Posterior cingulate gyrus (tissue), 11 donors: ENCODE measurements at places on chromosomes 2 and 18.

GRCh38 chr2:28047681-28048080 lies 157.2 kb downstream of the BABAM2 start:
- no peak for DNase-seq

DNA sequence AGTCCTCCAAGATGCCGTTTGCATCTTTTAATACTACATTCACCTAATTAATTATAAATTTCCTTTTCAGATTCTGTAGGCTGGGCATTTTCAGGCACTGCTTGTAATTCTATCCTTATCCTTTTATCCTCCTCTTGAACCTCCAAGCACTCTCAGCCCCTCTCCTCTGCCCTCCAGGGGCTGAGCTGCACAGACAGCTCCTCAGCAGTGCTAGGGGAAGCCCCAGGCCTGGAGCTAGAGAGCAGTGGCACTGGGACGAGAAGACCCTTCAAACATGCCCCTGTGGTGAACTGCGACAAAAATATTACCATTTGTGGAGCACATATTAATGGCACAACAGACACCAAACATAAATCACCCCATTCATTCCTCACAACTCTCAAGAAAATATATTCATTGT lies 32.9 kb downstream of the CFAP210 start:
- no peak for DNase-seq

DNA sequence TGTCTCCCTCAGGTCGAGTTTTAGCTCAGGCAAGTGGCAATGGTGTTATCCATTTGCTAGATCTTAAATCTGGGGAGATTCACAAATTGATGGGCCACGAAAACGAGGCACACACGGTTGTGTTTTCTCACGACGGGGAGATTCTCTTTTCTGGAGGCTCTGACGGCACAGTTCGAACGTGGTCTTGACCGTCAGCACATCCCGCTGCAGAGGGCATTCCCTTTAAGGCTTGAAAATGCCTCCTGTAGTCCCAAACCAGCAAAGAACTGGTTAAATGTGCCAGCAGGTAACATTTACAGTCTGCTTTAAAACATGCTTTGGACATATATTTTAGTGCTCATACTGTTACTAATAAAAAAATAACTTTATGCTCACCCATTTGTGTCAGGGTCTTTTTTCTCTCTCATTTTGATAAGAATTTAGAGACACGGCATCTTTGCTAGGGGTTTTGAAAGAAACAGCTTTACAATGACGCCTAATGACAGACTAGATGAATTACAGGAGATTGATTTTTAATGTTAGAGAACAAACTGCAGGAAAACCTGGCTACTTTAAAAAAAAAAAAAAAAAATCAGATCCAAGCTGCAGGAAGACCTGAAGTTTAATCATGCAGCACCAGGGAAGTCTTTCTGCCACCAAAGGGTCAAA lies 602 bp upstream of the VWC2L start:
- no peak for DNase-seq

DNA sequence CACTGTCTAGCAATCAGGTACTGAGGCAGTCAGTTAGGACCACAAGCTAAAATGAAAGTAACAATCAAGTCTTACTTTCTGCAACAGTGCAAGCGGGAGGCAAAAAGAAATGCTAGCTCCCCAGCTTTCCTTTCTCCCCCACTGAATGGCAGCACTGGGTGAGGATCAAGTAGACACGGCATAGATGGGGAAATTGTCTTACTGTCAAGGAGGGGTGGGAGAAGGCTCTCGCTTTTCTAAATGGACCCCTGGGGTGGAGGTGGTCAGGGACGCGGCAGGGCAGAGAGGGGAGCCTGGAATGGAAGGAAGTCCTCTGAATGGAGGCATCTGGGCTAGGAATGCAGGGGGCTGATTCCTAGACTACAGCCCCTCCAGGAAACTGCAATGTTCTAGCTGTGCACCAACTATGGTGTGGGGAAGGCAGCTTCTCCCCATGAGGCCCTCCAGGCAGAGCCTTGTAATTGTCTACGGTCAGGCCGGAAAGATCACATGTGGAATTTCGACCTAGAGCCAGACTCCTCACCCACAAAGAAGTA lies 24.3 kb downstream of the METTL8 start:
- no peak for DNase-seq

DNA sequence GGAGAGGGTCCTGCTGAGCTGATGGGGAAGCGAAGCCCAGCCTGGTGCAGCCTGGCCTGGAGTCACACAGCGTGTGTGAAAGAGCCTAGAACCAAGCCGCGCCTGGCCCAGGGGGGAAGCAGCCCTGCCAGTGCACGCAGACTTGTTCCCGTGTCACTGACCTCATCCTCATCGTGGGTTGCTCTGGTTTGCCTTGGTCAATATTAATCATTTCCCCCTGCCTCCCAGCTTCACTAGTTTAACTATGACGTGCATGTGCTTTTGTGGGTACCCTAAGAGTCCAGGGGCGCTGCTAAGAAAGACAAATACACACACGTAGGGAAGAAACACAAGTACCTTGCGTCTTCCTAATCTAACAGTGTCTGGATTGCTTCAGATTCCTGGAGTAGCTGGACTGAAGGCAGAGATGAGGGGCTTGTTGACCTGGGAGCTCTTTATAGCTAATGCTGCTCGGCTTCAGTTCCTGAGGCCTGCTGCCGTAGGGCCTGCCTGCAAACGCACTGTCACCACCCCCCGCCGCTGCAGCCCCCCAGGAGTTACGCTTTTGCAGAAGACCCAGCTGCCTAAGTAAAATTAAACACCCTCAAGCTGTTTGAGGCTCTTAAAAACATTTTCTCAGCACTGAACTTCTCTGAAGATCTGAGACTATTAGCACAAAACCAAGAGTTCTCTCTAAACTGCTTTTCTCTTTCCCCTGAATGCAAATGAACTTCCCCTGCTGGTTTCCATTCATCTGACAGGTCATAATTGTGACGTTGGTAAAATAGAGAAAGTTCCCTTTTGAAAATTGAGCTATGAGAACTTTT lies 159.2 kb downstream of the FAM210A start:
- DNase-seq = peak; percentile 53

DNA sequence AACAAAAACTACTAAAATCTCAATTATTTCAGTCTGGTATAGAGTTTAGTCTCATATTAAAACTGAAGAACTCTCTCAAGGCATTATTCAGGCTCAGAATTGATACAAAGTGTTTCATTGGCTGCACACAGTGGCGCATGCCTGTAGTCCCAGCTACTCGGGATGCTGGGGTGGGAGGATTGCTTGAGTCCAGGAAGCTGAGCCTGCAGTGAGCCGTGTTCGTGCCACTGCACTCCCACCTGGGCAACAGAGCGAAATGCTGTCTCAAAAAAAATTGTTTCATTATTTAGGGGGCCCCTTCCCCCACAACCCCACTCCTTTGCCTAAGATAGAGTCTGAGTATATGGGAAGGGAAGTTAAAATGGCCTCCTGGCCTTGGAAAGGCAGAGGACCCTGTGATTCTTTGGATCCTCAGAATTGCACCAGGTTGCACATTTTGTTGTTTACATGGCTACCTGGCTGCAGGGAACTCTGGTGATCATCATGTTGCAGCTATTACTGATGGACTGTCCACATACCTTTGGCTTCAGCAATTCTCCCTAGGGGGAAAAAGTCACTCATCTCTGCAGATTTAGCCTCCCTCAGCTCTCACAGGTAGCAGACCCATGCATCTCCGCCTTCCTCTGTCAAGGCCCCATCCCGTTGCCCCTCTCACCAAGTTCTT lies 19.2 kb upstream of the CYRIA start:
- DNase-seq = no peak

DNA sequence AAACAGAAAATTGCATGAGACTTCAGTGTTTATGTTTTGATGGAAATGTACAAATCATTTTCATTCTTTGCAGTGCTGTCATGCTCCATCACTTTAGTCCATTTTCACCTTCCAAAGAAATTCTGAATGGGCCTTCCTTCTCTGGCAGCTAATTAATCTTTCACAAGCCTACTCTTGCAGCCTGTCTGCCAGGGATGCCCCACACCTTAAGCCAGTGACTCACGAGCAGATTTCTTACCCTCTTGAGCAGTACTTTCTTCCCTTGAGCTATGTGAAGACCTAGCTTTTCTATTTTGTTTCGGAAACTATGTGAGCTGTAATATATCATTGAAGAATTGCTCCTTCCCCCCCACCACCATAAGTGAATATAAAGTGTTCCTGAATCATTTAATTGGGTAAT lies 404.3 kb upstream of the VWC2L start:
- no peak for DNase-seq

DNA sequence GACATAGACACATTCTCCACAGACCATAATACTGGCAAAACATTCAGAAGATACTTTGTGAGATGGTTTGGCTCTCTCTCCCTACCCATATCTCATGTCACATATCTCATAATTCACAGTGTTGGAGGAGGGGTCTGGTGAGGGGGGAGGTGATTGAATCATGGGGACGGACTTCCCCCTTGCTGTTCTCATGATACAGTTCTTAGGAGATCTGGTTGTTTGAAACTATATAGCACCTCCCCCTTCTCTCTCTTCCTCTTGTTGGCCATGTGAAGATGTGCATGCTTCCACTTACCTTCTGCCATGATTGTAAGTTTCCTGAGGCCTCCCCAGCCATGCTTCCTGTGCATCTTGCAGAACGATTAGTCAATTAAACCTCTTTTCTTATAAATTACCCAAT lies 61.1 kb downstream of the HK2 start:
- DNase-seq = no peak

DNA sequence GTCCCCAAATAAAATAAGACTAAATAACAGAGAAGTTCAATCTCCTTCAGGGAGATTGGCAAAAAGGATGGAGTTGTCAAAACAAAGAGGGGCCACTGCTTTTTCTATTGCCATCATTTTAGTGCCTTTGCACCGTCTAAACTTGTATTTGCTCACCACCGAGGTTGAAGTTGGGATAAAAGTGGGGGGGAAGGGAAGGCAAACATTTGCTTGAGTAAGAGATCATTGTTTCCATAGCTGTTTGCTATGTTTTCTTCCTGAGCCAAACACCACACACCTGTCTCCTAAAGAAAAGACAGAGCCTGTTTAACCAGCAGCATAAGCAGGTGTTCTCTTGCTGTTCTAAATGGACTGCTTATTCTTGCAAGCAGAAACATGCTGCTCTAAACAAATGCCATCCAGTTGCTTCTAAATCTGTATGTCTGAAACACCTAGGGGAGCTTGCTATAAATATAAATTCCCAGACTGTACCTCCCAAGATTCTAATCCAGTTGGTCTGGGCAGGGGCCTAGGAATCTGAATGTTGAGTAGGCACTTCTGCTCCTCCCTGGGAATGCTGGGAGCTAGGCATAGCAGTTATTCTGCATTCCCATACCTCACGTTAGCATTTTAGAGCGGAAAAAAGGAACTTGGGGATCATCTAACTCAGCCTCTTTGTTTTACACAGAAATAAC lies 179.4 kb upstream of the ARL4C start:
- no peak for DNase-seq

GRCh38 chr2:216081487-216082116 lies at the start of the genes PECR and TMEM169:
TSS of gene PECR (minus strand) at chr2:216081809. CDS start at chr2:216081741, 68 bp downstream.
TSS of gene TMEM169 (plus strand) at chr2:216081919. CDS start at chr2:216095964, 14,045 bp downstream.
- peak; percentile 83 for DNase-seq

DNA sequence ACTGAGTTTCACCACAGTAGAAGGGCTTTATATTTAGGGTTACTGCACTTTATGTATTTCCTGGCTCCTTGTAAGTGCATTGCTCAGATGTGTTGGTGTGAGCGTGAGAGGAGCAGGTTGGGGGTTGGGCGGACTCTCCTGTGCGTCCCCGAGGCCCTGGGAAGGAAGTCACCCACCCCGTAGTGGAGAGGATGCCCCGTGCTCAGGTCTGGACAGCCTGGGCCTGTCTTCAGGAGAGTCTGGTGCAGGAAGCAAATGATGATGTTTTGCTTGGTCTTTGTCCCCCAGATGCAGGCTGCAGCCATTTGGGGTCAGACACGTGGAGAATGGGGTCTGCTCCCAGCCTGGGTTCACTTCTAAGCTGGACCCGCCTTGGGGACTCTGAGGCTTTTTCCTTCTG lies 182.8 kb downstream of the LDLRAD4 start:
- no peak for DNase-seq

GRCh38 chr2:129708221-129708967 lies 271.1 kb upstream of the RAB6C start:
- no peak for DNase-seq

DNA sequence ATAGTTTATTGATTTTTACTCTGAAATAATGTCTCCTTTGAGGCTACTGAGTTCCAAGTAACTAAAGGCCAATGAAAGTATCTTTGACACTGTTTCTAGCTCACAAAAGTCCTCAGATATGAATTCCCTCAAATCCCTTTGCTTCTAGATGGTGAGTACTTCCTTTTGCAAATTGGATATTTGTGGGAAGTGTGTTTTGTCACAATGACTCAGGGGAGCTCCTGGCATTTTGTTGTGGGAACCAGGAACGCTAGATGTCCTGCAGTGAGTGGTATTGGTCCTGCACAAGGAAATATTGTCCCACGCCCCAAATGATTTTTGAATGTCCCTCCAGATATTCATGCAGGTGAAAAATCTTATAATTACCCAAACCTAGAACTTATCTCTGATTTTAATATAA lies 24.3 kb downstream of the TACR1 start:
- DNase-seq = no peak

DNA sequence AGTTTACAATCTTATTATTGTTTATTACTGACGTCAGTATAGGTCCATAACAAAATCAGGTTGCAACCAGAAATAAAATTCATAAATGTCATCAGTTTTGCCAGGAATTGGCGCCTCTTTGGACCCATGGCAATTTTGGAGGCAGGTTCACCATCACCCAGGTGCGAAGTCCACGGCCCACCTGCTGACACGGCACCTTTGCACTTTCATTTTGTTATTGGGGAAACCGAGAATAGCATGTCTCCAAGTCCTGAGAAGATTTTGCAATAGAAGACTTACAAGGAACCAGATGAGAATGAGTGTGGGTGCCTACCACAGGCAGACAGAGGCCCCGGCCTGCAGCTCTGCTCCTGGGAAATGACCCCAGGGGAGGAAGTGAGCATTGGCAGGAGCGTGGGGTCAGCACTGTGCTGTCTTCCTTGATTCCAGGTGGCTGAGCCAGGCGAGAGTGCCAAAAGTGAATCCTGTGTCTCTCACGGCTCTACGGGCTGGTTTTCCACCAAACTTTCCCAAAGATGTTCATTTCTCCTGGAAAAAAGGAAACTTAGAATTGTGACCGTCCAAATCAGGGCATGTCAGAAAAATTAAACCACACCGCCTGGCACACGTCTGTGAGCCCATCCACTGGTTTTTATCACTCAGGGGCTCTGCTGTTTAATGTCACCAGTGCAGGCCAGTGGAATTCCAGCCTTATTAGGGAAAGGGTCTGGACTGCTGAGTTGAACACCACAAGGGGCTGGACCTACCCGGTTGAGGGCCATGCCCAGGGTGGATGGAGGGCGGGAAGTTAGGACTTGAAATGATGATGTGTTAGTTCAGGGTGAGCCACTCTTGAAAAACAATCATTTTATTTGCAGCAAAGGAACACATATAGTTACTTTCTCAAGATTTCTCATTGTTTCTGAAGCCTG lies 96.5 kb downstream of the PTGR3 start:
- peak; percentile 18 for DNase-seq
